CD8-positive, alpha-beta T cell (primary cell): ENCODE measurements at places on chromosomes 2 and 18.

DNA sequence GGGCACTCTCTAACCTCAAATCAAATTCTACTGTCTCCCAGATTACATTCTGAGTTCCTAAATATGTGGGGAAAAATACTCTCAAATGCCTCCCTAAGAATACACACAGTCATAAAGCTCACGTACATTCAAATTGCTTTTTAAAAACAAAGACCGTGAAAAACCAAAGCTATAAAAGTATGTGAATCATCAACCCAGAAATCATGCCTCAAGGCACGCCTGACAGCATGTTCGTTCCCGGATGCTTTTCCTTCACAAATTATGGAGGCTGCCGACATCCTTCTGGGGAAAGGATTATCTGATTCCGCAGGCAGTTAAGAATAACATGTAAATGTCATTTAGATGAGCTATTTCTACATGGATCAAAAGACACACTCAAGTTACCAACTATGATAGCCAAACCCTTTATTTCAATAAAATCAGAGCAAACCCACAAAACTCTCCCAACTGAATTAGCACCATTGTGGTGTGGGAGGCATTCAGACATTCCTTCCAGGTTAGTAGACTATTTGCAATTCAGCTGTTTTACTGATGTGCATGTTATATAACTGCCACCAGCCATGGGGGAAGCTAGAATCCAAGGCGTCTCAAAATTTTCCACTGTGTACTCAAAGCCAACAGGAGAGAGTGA, 398.2 kb upstream of the TRIB2 start:
- DNase-seq, result no peak

DNA sequence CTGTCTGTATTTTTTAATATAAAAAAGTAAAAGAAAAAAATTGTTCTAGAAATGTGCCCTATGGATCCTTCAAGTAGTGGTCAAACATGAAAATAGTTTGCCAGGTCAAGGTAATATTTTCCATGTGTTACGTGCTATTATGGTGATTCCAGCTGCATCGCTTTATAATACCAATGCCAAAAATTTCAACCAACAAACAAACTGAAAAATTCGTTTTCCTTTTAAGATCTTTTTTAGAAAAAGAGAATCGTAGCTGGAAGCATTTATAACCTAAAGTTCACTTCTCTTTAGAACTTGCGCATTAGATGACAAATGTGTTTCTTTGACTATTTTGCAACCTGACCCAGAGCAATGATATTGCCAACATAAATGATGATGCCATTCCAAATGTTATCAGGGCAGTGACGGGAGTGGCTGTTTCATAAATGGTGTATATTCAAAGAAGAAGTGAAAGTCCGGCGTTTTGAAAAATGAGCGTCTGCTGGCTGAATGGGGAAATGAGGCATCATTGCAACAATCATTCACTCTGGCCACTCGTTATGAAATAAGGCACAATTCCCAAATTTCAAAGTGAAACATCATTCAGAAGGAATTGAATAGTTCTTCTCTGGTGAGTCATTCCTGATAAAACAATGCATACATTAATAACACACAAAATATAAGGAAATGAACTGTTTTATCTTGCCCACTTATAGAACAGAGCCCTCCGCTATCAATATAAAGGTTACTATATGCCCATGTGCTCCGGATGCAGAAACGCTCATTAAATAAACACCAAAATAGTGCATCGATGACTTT, 297.4 kb downstream of the TGIF1 start:
- no peak for DNase-seq

DNA sequence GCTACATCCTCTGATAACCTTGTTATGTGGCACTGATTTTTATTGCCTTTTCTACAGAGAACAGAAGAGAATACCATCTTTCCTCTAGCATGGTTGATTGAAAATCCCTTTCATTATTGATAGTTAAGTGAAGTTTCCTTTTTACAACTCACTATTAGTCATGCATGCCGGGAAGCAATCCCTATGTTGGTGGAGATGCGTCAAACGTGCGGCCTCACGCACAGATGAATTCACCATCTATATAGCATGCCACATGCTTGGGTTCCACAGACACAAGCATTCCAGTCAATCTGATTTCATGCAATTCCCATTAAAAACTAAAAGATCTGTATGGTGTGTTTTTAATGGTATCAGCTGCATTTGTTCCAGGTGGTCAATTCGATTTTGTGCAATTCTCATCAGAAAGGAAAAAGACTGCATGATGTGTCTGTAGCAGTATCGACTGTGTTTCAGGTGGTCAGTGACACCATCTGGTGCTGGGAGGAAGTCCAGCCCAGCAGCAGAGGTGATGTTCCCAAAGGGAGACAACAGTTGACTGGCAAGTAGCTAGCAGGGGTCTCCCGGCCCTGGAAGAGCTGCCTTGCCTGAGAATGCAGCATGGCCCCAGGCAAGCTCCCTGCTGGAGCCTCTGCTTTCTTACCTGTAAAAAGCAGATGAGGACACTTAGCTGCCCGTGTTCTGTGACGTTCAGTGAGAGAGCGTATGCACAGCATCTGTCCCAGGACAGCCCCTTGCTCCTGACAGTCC, 151.3 kb upstream of the NCK2 start:
- DNase-seq, result no peak

GRCh38 chr2:216151313-216152025, 42.3 kb downstream of the XRCC5 start:
- DNase-seq, result no peak
